ENCODE measurements at places on chromosomes 5 and 9.
A peak's percentile ranks its signal among the peaks of the same experiment; 100 is the strongest.

- DNase-seq: no peak
These were observed 111.4 kb upstream of the SLC1A3 start for GRCh38 chr5:36494841-36495601.

DNA sequence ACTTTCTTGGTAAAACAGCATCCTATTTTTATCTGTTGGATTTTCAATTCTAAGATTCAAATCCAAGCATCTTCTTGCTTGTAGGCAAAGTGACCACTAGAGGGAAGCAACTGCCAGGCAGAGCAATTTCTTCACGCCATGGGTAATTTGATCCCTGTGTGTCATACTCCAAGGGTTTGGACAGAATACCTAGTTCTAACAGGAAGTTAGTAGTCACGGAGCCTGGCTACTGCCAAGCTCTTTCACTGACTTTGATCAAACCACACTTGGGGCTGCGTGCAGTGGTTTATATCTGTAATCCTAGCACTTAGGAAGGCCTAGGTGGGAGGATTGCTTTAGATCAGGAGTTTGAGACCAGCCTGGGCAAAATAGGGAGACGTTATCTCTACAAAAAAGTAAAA, 473.6 kb upstream of the TNC start:
- no peak for DNase-seq

GRCh38 chr5:110879675-110880074, 140.9 kb downstream of the SLC25A46 start:
- no peak for DNase-seq

- no peak for DNase-seq
These were observed 12.3 kb downstream of the SUSD1 start for GRCh38 chr9:112162621-112163413.

DNA sequence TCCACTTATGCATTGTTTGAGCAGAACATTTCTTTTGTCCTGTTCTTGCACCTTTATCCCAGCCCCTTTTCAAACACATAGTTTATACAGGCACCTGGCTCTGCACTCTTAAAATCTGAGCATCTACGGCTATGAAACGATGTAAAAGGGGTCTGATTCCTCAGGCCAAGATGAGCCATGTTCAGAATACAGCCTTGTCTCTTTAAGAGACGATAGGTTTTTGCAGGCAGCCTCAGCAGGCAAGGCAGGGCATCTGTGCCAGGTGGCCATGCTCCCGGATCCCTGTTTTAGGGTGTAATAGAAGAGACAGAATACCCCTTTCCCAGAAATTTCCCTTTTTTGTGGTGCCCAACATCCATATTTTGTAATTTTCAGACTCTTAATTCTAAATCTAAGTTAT, 89.1 kb upstream of the NFIB start:
- DNase-seq: no peak

- DNase-seq: peak; percentile 60
These were observed 30.4 kb downstream of the CAMK4 start for GRCh38 chr5:111254613-111255012.

Measured in stimulated activated CD8-positive, alpha-beta memory T cell treated with anti-CD3 and anti-CD28 coated beads, Interleukin-15, amount 100 ng/mL, for 4 hours (primary cell).